ENCODE measurements at places on chromosomes 11 and 22. TPM values are rescaled to one million over a fixed set of nuclear protein-coding genes. Genes with fewer than 3 reads are reported as not detected.

DNA sequence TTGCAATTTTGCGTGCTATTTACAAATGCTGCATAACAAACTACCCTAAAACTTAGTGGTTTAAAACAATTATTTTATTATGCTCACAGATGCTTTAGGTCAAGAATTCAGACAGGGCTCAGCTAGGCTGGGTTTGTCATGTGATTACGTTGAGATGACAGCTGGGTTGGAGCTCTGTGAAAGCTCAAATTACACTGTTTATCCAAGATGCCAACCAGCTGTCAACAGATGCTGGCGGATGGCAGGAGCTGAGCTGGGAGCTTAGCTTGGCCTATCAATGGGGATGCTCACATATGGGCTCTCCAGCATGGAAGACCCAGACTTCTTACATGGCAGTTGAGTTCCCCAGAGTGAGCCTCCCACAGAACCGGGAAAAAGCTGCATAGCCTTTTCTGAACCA, 62.7 kb downstream of the STK33 start:
- DNase-seq, result no peak

OR51B5 gene
- not detected for total RNA-seq

- DNase-seq, result no peak
Measured at GRCh38 chr11:131839326-131839725, 468.9 kb downstream of the NTM start.

SAA4 gene
- total RNA-seq, result not detected

MUC2 gene
- total RNA-seq, result not detected

- DNase-seq, result no peak
Measured at GRCh38 chr11:95359341-95359663, 128.3 kb upstream of the SESN3 start.

DNA sequence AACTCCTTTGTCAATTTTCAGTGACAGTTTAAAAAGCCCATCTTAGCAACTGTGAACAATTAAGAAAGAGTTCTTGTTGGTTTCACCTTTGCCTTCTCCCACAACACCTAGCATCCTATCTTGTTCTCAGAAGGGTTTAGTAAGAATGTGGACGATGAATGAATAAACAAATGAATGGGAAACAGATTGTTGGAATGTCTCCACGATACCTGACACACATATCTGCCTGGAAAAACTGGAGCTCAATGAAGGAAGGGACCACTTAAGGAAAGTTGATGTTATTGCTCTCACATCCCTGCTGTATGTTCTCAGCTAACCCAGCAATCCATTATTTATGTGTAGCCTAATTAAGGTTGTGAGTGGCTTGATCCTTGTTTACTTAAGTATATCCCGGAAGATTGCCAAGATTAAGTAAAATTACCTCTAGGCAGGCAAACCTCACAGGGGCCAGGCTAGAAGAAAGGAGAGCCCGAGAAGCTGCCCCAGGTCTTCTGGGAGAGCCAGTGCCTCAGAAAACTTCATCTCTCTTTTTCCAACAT, 286.4 kb downstream of the NXPE2 start:
- DNase-seq, result no peak

GRCh38 chr22:29722587-29722986, 2.8 kb downstream of the CABP7 start:
- no peak for DNase-seq

- DNase-seq, result no peak
Measured at GRCh38 chr22:30123463-30123862, 43.2 kb downstream of the HORMAD2 start.

Data from esophagus squamous epithelium (tissue), 5 donors.